HTR-8/SVneo (cell line): ENCODE measurements at places on chromosomes 7 and 10.
A peak's percentile ranks its signal among the peaks of the same experiment; 100 is the strongest.

DNA sequence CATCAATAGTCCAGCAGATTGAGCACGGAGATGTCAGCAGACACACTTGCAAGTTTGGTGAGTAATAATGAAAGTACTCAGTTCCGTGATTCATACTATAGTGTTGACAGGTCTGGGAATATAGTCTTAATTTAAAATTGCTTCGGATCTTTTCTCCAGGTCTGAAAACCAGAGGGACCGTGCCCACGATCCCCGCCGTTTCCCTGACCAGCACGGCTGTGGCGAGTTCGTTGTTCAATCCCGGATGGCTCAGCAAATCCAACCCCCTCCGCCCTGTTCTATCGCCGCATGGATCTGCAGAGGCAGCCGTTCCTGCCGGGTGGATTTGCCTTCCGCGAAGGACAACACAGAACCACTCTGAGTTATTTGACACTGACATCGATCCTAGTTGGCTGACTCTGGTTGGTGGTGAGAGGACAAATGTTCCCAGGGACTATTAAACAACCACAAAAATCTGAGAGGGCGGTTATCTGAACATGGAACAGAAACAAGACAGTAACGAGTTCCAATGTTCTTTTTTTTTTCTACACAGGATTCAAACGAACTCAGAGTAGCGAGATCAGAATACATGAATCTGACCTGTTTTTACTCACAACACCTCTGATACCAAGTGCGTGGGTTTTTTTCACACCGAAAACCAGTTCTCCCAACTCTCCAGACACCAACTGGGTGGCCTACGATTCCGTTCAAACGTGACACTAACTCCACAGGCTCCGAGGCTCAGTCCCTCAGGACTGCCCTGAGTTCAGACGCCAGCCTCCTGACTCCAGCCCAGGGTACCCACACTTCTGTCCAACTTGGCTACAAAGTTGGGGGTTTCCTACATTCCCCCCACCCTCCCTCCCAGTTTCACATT is 52.7 kb downstream of the RBM17 start:
- DNase-seq, result peak; percentile 61

DNA sequence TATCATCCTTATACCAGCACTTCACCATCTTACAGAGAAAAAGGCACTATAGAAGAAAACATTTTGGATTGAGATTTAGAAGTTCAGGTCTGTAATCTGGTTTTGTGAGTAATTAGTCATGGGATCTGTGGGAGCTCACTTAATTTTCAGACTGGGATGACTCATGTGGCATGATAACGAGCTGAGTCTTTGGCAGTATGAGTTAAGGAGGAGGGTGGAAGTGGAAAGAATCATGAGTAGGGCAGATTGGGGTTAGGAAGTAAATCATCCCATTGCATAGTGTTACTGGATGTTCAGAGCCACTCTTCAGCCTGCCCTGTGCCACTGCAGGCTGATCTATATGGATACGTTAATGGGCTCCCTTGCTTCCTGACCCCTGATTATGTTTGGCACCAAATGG is 64.9 kb downstream of the ZNF92 start:
- no peak for DNase-seq

GRCh38 chr10:1323951-1324350 is 267.8 kb downstream of the WDR37 start:
- no peak for DNase-seq

- no peak for DNase-seq
Measured at GRCh38 chr7:122913608-122914007, 27.3 kb upstream of the CADPS2 start.

DNA sequence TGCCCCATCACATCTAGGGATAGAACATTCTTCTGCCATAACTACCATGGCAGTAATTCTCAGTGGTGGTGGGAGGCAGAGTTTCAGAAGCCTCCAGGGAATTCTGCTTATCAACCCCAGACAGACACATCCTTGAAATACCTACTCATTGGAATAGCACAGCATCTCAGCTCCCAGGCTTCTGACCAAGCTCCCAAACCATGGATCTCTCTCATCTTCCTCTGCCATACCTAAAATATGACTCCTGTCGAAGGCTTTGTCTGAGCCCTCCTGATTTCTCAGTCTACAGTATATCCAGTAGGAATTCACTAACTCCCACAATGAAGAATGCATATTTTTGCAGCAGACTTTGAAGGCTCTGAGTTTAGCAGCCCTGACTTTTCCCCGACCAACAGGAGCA is 687.5 kb downstream of the GRID1 start:
- no peak for DNase-seq

DNA sequence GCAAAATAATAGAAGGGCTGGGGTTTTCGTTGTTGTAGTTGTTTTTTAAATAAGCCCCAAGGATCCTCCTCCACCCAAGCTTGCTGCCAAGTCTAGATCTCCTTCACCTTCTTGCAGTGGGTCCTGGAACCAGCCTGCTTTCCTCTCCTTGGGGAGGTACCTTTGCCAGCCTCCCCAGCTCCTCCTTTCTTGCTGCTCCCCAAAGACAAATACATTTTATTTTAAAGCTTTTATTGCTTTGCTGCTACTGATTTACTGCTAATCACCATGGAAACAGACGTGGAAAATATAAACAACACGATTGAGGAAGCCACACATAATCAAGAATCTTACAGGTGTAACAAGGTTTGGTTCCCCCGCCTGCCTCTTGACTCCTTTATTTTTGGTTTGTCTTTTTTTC is 17.4 kb upstream of the SLF2 start:
- DNase-seq, result no peak

DNA sequence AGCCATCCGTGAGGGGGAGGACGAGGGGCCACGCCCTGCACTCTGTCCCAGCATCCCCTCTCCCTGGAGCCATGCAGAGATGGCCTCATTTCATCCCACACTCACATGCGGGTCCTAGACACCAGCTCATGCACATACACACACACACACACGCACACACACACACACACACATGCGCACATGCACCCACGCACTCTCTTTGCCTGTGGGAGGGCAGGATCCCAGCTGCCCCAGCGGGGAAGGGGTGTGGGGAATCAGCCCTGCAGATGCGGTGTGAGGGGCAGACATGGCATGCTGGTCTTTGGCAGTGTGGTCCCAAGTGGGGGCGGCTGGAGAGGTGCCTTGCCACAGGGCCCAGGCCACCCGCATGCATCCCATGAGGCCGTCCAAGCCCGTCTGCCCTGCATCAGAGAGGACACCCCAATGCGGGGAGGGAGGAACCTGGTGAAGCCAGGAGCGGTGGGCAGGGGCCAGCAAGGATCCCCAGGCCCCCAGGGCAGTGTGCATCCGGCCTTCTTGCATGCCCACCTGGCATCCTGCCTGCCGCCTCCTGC is 68.1 kb downstream of the LHPP start:
- no peak for DNase-seq

- DNase-seq, result no peak
Measured at GRCh38 chr10:19316204-19316870, 267.7 kb downstream of the MALRD1 start.

DNA sequence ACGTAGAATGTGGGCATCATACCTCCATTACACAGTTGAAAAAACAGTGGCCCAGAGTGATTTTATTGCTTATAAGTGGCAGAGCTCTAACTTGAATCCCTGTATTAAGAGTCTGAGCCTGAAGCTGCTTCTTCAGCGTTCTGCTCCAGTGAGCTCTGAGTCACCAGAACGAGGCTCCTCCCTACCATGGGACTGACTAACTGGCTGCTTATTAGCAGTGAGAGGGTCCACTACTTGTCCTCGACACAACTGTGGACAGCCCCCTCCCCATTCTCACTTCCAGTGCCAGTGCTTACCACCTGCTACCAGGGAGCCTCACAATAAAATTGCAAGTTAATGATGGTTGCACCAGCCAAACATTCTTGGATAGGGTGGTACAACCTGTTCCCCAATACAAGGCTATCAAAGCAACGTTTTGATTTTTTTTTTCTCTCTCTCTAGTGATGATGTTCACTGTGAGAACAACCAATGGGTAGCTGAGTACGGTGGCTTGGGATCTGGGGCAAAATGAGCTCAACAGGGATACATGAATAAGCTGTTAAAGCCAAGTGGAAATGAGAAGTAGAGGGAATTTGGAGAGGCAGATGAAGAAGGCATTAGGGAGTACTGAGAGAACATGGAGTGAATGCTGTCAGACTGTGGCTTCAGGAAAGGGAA is 2.7 kb upstream of the NRG3 start:
- DNase-seq, result no peak

- no peak for DNase-seq
Measured at GRCh38 chr10:91987397-91988037, 63.9 kb downstream of the BTAF1 start.

DNA sequence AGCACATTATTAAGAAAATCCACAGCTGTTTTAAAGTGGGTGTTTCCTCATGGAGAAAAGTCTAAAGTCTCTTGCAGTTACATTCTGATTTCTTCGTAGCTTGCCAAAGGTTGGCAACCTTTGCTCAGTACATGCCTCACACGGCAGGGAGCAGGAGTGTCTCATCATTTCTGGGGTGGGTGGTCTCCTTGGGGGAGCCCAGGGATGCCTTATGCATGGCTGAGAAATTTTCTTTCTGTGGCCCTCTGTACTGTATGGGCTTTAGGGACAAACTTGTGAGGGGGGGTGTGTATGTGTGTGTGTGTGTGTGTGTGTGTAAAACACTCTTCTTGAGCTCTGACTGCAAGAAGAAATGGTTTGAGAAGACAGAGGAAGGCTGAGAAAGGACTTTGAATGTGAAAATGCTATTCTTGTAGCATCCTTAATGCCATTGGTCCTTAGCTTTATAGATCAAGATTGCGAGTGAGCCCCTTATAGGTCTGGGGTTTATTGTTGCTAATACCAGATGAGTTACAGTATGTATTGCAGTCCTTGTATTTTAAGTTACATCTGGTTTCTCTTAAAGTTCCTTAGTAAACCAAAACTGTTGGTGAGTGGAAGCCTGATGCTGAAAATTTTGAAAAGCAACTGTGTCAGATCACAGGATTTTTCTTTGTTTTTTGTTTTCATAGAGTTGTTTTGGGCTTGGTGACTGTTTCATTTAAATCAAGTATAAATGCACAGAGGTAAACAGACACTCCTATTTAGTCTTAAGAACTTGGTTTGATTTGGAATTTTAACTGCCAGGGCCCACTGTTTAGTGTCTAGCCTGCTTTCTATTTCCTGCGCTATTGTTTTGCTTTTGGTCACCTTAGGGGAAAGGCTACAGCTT is 242.0 kb downstream of the BICC1 start:
- no peak for DNase-seq

GRCh38 chr10:103982639-103983038 is 15.7 kb downstream of the SLK start:
- no peak for DNase-seq

GRCh38 chr7:141213226-141213625 is 139.4 kb downstream of the TMEM178B start:
- no peak for DNase-seq

DNA sequence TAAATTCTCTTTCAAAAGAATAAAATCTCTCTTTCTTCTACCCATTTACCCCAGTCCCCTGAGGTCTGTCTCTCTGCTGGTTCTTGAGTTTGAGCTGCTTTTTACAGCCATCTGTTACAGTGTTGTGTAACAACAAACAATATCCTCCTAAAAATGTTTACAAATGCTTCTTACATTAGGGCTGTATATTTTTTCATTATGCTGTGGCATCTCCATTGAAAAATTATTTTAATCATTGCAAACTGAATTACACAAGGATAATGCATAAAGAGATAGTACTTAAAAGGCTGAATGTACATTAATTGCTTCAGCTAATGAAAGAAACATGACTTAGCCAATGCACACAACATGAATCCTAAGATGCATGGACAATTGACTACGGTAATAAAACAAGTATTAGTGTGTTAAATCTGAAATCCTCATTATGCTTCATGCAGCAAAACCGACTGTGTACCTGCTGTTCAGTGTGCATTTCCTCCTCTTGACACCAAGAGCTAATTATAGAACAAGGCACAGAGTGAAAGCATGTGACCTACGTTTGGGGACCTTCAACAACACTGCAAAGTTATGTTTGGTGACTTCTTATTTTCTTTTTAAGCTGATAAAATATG is 181.7 kb upstream of the RHOBTB1 start:
- no peak for DNase-seq

- DNase-seq, result no peak
Measured at GRCh38 chr7:33379891-33380525, 250.6 kb downstream of the BBS9 start.

GRCh38 chr10:7408291-7409044 is 2.4 kb downstream of the SFMBT2 start:
- peak; percentile 60 for DNase-seq

- no peak for DNase-seq
Measured at GRCh38 chr7:20114468-20114867, 102.7 kb downstream of the MACC1 start.

- no peak for DNase-seq
Measured at GRCh38 chr7:96116173-96116572, 205.7 kb downstream of the SLC25A13 start.

GRCh38 chr7:81187753-81188152 is 268.9 kb upstream of the SEMA3C start:
- no peak for DNase-seq

DNA sequence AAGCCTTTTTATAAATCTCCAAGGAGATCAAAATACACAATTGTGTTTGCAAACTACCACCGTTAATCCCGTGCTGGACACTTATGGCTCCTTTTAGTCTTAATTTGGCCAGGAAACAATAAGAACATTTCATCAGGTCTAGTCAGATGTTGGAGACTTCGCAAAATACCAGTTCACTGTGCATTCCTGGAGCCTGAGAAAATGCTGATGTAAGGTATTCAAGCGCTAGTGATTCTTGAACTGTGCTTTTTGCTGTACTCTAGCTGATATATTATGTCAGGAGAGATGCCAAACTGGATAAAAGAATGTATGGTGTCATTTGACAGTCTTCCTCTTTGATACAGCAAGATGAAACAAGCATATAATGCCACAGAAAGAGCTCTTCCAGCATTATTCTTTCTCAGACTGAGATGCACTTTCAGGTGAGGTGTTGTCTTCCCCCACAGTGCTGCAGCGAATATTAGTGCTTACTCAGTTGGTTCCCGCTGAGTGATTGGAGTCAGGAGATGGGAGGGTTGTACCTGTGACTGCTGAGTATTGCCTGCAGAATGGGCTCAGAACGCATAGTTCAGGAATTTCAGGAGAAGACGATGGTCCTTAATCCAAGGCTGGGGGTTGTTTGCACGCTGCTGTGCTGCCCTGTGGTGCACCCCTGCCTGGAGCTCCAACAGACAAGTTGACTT is 59.2 kb downstream of the OGDH start:
- DNase-seq, result no peak

DNA sequence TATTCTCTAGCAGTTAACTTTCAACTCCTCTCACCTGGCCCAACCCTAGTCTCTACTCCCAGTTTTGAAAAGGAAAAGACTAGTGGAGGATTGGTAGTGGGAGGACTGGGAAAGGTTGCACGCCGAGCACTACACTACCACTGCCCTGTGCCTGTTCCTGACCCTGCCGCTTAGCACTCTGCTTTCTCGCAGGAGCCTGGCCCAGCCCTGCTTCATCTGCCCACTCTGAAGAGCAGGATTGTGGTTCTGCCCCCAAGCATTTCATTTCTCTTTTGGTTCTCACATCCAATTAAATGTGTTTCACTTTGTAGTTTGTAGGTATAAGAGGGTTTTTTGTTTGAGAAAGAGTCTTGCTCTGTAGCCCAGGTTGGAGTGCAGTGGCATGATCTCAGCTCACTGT is 31.5 kb upstream of the RBM20 start:
- DNase-seq, result no peak
